T-helper 1 cell (primary cell): ENCODE measurements at places on chromosomes 7 and 10.

DNA sequence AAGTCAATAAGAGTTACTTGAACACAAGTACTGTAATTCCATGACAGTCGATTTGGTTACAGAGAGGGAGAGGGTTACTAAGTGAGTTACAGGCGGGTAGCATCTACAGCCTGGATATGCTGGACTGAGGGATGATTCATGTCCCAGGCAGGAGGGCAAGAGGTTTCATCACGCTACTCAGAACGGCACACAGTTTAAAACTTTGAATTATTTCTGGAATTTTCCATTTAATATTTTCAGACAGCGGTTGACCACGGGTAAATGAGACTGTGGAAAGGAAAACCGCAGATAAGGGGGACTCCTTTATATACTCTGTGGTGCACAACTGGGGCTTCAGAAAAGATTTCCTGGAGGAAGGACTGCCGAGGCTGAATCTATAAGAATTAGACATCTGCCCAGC lies 25.7 kb upstream of the LRRC4 start:
- DNase-seq: no peak

GRCh38 chr7:146875981-146876380 lies 759.4 kb downstream of the CNTNAP2 start:
- no peak for DNase-seq

GRCh38 chr10:102211615-102212299 lies 14.3 kb upstream of the ELOVL3 start:
- DNase-seq: no peak

- DNase-seq: no peak
These were observed 138.4 kb downstream of the PAXIP1 start for GRCh38 chr7:154864523-154864891.

- DNase-seq: no peak
These were observed 15.2 kb downstream of the PDGFA start for GRCh38 chr7:504221-505111.

GRCh38 chr7:130292682-130293257 lies at the start of gene CPA4:
TSS of gene CPA4 (plus strand) at chr7:130293161. CDS start at chr7:130293181, 20 bp downstream.
- no peak for DNase-seq

- no peak for DNase-seq
These were observed 8.8 kb downstream of the TNS3 start for GRCh38 chr7:47572939-47573757.

DNA sequence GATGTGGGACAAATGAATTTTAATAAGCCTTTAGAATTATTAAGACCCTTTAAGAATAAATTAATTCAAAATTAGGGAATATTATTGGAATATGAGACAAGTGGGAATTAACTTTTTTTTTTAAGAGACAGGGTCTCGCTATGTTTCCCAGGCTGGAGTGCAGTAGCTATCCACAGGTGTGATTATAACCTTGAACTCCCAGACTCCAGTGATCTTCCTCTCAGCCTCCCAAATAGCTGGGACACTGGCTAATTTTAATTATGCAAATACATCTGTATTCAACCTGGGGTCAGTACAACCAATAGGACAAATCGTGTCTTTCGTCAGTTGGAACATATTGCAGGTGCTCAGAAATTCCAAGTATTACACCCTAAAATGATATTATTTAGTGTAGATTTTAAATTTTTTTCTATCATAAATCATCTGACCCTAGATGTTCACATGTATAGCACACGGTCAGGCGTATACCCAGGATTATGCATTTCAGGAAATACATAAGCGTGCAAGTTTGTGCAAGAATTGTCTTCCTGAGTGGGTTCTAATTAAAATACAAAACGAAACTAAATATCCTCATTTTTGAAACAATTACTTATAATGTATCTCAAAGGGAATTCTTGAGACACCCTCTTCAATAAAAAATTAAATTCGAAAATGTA lies 1.2 kb downstream of the NT5C3A start:
- no peak for DNase-seq

- no peak for DNase-seq
These were observed 511 bp upstream of the NRP1 start for GRCh38 chr10:33334805-33335550.

DNA sequence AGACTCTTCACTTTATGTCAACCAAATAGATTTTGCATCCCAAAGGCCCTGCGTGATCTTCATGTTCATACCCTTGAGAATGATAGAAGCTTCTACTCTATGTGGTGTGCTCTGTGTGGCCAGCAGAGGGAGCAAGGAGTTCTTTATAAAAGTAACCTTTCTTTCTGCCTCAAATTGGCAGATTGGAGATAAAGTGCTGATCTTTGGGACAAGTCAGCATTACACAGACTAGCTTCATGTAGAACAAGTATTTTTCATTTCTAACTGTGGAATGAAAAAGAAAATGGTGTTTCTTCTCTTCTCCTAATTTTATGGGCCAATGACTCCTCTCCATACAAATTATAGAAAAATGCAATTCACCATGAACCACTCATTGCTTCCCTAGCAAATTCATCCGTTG lies 1214.1 kb downstream of the SORCS1 start:
- no peak for DNase-seq

- DNase-seq: no peak
These were observed 326.9 kb downstream of the KIF20B start for GRCh38 chr10:90028312-90028711.
